ENCODE measurements at places on chromosomes 16 and 17.

GRCh38 chr17:48505788-48506187 lies 25.0 kb downstream of the HOXB1 start:
- DNase-seq: peak; percentile 80

DNA sequence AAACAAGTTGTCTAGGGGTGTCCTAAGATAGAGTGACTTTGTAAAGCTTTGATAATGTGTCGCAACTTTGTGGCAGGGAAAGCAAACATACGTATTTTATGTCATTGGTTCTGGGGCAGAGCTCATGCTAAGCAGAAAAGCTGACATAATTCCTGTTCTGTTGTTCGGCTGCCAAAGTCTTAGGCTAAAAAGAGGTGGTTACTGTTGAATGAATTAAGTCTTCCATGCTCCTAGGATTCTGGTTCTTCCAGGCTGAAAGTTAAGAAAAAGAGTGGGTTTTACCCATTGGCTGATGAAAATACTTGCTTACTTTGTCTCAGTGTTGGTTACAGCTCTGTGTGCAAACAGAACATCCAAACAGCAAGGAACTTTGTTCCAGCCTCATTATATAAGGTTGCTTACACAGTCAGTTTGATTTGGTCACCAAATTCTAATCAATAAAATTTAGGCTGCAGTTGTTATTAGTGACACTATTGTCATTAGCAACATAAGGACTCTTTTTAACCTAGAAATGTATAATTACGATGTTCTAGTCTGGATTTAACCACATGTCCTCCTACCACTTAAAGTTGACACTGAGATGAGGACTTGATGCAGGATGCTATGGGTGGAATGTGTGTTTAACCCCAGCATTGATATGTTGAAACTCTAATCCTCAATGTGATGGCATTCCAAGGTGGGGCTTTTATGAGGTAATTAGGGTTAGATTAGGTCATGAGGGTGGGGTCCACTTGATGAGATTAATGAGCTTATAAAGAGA lies 114.0 kb upstream of the GOT2 start:
- DNase-seq: peak; percentile 18

GRCh38 chr17:20961586-20961985 lies 81.2 kb downstream of the USP22 start:
- peak; percentile 96 for DNase-seq

DNA sequence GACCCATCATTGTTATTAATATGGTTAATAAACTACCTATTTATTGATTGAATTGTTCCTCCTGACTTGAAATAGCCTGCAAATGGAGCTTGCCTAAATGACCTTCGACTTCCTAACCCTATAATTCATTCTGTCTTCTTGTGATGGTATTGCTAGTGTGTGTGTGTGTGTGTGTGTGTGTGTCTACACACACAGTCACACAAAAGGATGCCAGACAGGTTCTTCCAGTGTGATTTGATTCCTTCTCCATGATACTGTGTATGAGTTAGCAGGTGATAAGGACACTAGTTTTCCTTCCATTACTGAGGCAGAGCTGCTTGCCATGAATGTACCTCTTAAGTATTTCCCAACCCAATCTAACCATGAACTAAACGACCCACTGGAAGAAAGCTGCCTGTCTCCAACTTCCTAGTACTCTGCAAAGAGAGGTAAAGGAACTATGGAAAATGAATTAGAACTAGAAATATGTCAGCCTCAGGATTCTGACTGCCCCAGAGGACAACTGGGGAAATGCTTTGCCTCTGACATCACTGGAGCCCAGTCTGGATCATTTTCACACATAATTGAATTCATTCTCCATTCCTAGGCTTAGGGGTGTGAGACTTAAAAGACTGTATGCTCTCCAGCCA lies 3.5 kb upstream of the CDC6 start:
- DNase-seq: peak; percentile 93

GRCh38 chr16:56193951-56194726 lies 2.9 kb downstream of the GNAO1 start:
- peak; percentile 69 for DNase-seq

DNA sequence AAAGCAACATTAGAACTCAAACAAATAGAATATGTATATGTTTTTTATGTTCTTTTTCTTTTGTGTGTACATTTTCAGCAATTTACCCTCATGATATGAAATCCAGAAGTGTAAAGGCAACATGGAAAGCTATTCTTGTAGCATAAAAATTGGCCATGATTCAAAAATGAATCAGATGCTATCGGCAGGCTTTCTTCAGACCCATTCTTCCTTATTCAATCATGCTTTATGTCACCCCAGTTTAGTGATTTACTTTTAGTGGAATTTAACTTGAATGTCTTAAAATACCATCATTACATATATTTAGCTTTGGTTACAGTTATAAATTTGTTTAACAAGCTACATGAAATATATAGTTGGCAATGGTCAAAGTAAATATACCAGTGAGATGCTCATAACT lies 21.4 kb upstream of the SMIM36 start:
- peak; percentile 2 for DNase-seq

GRCh38 chr17:8382052-8382879 lies 727 bp downstream of the RPL26 start:
- no peak for DNase-seq

DNA sequence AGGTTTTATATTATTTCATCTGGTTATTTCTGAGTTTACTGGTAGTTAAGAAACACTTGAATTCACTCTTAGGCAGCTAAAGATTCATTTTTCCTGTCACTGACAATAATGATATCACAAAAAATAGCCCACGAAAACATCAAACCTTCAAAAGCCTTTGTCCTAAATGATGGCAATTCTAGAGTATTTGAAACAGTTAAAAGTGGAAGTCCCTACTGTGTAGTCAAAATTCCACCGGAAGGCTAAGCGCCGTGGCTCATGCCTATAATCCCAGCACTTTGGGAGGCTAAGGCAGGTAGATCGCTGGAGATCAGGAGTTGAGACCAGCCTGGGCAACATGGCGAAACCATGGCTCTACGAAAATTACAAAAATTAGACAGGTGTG lies 103.5 kb downstream of the HIC1 start:
- no peak for DNase-seq
